ENCODE measurements at places on chromosomes 4 and X.

DNA sequence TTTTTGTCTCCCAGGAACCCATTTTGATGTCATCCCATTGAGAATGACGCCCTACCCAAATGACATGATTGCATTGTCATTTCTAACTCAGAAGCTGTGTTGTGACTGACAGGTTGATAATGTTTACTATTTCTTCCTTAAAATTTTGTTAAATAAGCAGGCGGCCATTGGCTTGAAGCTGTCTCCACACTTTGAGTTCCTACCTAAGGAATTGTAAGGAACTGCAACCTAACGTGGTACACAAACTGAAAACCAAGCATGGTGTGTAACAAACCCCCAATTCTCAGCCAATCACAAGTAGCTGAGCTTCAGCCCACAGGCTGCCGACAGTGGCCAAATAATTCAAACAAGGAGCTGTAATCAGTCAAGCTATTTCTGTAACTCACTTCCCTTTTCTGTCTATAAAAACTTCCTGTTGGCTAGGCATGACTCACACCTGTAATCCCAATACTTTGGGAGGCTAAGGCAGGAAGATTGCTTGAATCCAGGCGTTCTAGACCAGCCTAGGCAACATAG is 2.9 kb upstream of the MND1 start:
- DNase-seq = no peak

DNA sequence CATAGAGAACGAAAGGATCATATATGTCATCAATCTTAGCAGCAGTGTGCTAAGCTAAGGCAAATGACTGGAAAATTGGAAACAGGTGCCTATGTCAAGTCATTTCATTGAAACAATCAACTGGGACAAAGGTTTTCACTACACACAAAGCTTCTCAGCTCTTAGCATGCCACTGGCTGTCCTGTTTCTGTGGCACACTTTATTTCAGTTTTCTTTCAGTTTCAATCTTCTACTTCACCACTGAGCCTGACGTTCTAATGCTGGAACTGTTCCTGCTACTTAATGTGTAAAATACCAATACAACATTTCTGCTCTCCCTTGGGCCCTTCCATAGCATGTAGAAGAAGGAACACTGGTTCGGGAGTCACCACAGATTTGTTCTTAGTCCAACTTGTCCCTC is 378.3 kb upstream of the FMR1 start:
- DNase-seq = no peak

GRCh38 chr4:338759-339097 is 1.1 kb downstream of the ZNF141 start:
- peak; percentile 14 for DNase-seq

GRCh38 chr4:73347497-73347896 is 56.6 kb upstream of the ALB start:
- no peak for DNase-seq

- DNase-seq = no peak
Measured at GRCh38 chr4:8180310-8181093, 18.6 kb upstream of the SH3TC1 start.

- DNase-seq = no peak
Measured at GRCh38 chrX:9557091-9557490, 92.2 kb downstream of the TBL1X start.

All from activated naive CD8-positive, alpha-beta T cell treated with anti-CD3 and anti-CD28 coated beads for 36 hours (primary cell).